ENCODE measurements at places on chromosomes 3 and 15. TPM values are rescaled to one million over a fixed set of nuclear protein-coding genes. Genes with fewer than 3 reads are reported as not detected.

- no peak for DNase-seq
Measured at GRCh38 chr3:10561162-10561945, 56.0 kb upstream of the ATP2B2 start.

Gene CD200
- total RNA-seq = 1.1 TPM

DNA sequence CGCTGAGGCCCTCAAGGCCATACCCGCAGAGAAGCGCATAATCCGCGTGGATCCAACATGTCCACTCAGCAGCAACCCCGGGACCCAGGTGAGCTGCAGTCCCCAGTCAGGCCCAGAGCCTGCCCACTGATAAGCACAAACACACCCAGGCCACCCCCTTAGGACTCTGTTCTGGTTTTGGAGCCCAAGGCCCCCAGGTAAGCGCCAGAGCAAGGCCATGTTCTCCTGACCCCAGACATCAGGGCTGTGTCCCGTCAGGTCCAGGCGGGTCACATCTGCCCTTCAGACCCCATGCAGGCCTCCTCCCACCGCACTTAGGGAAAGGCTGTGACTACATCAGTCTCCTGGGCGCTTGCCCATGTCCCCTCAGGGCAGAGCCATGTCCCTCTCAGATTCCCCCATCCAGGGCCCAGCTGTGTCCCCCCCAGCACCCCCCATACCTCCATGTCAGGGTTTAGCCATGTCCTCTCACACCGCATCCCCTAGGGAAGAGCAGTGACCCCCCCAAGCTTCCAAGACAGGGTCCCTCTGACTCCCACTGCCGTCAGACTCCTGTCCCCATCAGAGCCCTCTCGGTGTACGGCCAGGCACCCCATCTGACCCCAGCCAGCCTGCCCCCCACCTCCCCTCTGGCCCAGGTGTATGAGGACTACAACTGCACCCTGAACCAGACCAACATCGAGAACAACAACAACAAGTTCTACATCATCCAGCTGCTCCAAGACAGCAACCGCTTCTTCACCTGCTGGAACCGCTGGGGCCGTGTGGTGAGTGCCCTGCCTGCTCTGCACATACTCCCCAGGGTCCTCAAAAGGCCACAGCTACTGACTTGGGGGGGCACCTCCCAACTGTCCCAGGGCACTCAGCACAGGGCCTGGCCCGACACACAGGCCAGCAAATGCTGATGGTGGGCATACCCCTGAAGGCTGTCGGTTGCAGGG lies 1.6 kb downstream of the PARP3 start:
- DNase-seq = no peak

Gene WDR72
- not detected for total RNA-seq

Gene HDGFL3
- total RNA-seq = 38.0 TPM

DNA sequence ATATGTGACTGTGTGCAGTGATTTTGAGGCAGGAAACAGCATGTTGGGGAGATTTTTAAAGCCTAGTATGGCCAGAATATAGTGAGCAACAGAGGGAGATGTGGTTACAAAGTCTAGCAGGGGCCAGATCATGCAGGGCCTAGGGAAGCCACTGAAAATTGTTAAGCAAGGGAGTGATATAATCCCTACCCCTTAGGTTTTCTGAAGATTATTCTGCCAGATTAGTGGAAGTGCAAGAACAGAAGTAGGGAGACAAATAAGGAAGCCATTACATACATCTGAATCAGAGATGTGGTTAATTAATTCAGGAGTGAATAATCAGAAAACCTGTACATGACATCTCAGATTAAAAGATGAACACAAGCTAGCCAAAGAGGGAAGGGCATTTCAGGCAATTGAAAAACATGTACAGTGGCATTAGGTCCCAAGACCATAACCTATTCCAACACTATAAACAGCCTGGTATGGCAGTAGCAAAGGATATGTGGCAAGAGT lies 54.8 kb downstream of the MSL2 start:
- no peak for DNase-seq

GRCh38 chr15:74595271-74595670 lies 20.4 kb upstream of the CLK3 start:
- DNase-seq = no peak

Gene AP3S2
- total RNA-seq = 44.1 TPM

Gene ACTRT3
- 0.55 TPM for total RNA-seq

DNA sequence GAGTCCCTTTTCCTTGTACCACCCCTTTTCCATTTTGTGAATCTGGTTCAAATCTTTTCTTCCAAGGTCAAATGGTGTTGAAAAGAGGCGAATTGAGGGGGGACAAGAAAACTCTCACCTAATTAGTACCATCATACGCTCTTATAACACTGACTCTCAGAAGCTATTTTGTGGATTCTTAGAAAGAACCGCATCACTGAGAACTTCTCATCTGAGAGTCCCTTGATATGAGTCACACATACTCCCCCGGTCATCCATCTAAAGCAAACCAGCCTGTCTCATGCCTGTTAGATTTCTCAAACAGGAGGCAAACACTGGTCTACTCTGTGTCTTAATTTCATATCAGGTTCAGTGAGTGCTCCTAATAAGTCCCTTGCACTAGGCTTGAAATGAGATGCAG lies 76.5 kb upstream of the SPRED1 start:
- no peak for DNase-seq

Gene PLSCR5
- not detected for total RNA-seq

- DNase-seq = no peak
Measured at GRCh38 chr15:81310480-81310879, 13.5 kb downstream of the STARD5 start.

DNA sequence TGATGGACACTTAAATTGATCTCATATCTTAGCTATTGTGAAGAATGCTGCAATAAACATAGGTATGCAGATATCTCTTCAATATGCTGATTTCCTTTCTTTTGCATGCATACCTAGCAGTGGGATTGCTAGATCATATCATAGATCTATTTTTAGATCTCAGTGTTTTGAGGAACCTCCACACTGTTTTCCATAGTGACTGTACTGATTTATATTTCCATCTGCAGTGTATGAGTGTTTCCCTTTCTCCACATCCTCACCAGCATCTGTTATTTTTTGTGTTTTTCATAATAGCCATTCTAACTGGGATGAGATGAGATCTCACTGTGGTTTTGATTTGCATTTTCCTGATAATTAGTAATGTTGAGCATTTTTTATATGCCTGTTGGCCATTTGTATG lies 17.1 kb upstream of the RASA2 start:
- no peak for DNase-seq

- no peak for DNase-seq
Measured at GRCh38 chr15:39448409-39448808, 132.5 kb upstream of the THBS1 start.

Gene UPK1B
- total RNA-seq = not detected

DNA sequence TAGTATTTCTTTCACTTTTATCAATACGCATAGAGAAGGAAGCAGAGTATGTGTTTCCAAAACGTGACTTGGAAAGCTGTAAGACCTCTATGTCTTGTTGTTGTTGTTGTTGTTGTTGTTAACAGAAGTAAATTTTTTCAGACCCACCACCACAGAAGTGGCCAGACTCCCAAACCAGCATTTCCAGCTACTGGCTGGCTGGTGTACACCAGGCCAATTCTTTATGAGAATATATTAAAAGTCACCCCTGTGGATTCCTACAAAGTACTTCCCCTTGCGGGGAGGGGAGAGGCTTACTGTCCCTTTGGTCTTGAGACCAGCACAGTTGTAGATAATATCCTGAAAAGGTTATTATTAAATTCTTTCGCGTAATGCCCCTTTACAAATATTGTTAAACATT lies 1.6 kb upstream of the FOXP1 start:
- no peak for DNase-seq
